ENCODE measurements at places on chromosomes 4 and X.

GRCh38 chr4:184329659-184330400 is 112.2 kb upstream of the ENPP6 start:
- peak; percentile 89 for DNase-seq

DNA sequence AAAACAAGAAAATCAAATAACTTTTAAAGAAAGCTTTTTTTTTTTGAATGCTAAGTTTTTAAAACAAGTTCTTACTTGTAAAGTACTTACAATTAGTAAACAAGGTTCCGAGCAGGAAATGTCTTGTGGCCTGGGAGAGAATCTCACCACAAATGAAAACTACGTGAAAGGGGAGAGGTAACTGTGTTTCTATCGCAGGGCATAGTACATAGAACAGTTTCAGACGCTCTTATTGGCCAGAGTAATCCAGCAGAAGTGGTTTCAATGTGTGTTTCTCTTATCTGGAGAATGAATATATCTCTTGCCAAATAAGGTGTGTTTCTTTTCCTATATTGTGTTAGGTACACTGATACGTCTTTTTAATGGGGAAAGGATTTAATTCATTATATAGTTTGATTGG is at the start of gene PLAC8:
PLAC8 (minus strand) TSS at position 154 of the 400 bp plus-strand sequence. CDS start 6,808 bp downstream, outside the sequence.
- DNase-seq, result peak; percentile 76

- no peak for DNase-seq
Measured at GRCh38 chr4:15194520-15194919, 192.2 kb downstream of the CPEB2 start.

- peak; percentile 1 for DNase-seq
Measured at GRCh38 chr4:30718641-30719453, 1.3 kb upstream of the PCDH7 start.

DNA sequence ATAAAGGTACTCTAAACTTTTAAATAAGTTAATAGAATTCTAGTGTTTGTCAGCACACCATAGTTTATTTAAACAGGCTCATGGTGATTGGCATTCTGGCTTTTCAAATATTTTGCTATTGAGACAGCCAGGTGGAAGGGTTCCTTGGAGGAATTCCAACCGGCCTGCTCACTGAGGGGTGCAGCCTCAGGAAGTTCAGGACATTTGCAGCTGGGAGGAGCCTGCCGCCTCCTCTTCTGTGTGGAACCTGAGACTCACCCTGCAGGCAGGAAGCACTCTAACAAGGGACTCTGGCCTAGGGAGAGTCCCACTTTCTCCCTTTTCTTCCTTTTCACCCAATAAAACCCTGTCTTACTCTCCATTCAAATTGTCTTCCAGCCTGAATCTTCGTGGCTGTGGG is 1328.0 kb downstream of the FSTL5 start:
- no peak for DNase-seq

DNA sequence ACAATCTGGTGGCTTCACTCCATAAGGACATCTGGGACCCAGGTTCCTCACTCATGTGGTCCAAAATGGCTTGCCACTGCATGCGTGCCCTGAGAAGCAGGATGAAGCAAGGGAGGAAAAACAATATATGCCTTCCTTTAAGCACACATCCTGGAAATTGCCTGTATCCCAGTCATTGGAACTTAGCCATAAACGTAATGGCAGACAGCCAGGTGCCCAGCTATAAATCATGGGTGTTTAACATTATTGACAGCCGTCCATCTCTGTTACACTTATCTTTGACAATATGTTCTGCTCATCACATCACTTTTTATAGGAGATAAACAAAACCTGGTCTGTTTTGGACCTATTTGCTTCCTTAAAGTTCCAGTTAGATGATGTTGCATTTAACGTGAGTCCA is 181.0 kb downstream of the AASDH start:
- DNase-seq, result no peak

Data from GM06990 (cell line).